Foreskin fibroblast (primary cell): ENCODE measurements at places on chromosomes 3 and 15.

DNA sequence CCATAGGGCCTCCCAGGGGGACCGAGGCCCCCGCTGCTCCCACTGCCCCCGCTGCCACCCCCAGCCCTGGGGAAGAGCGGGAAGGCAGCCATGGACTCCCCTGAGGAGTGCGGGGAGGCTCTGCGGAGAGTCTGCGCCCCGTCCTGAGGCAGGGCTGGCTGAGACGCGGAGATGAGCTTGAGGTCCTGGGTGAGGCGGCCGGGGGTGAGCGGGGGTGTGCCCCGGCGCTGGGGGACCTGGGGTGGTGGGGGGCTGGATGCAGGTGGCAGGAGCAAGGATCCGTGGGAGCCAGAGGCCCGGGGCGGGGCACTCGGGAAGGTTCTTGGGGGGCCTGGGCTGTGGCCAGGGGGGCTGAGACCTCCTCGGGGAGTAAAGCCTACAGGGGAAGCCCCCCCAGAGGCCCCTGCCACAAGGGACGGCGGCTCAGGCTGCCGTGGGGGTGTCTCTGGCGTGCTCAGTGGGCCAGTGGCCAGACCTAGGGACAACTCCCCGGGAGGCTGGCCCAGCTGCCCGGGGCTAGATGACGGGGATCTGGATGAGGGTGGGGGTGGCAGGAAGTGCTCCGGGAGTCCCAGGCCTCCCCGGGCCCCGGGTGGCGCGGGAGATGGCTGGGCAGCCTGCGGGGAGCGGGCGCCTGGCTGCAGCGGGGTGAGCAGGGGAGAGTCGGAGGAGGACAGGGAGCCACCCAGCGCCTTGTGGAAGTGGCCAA is 45.9 kb downstream of the HCN4 start:
- no peak for DNase-seq

DNA sequence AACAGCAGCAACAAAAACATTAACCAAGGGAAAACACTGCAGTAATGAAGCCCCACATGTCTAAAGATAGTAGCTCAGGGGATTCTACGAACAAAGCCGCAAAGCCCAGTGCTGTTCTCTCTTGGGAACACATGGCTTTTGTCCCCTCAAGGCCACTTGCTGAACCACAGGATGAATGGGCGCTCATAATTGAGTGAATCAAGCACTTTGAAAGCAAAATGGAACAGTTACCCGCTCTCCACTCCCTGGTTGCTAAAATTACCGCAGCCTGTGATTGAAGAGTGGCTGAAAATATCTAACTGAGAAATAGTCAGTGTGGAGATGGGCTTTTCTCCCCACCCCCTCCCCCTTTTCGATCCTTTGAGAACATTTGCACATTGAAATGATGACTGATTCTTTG is 39.6 kb downstream of the RASGRF1 start:
- DNase-seq = no peak

GRCh38 chr15:101175401-101175800 is 76.4 kb downstream of the CHSY1 start:
- no peak for DNase-seq

DNA sequence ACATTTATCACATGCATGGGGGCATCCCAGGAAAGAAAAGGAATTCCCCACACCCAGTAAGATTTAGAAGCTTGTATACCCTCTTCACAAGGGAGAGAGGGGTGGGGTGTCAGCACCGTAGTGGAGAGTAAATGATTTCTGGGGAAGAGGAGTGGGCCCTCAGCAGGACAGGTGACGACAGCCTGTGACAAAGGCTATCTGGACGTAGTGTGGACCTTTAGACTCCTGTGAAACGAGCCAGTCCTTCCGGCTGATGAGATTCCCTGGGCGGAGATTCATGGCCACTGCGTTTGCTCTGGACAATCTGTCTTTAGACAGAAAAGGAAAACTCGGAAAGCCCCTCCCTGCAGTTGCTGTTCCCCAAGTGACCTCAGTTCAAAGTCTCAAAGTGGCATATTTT is 1.7 kb upstream of the FAM3D start:
- no peak for DNase-seq

DNA sequence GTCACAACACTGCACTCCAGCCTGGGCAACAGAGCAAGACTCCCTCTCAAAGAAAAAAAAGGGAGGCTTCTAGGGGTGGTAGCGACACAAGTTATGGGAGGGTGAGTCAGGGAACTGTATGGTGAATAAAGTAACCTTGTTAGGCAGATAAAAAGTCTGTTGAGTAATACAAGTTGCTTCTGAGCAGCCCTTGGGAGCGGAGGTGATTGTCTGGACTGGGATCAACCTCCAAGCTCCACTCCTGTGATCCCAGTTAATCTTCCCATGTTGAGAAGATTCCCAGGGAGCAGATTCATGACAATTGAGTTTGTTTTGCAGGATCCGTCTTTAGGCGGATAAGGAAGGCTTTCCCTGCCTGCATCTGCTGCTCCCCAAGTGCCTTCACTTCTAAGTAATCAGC is 335.9 kb downstream of the THSD4 start:
- DNase-seq = no peak

- DNase-seq = no peak
Observed at GRCh38 chr3:184426691-184427141, 46.9 kb downstream of the CHRD start.
